ENCODE measurements at places on chromosomes 7 and 10. TPM values are rescaled to one million over a fixed set of nuclear protein-coding genes. Genes with fewer than 3 reads are reported as not detected.

DNA sequence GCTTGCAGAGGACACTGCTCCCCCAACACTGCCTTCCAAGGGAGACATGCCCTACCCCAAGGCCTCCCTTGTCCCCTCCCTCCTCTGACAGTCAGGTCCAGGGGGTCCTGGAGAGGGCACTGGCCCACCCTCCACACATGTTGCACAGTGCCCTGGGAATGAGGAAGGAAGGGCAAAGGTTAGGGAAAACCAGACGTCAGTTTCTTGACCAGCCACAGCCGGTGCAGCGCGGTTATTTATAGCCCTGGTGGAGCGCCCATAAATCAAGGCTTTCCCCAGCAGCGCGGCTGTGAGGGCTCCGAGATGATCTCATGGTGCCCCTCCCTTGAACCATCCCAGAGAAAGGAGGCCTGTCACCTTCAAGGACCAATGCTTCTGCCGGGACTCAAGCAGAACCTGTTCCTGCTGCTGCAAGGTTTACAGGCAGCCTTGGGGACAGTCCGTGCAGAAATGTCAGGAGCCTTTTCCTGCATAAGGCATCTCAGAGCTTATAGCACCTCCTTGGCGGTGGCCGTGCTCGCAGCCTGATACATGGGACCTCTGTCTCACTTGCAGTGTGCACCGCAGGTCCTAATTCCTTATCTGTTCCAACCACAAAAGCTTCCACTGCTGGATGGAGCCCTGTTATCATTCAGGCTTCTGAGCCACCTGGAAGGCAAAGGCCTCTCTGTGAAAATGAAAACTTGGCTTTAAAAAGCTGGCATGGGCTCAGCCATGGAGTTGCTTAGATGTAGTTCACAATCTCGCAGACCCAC, 127.3 kb downstream of the LHPP start:
- DNase-seq: peak; percentile 94

- DNase-seq: no peak
Observed at GRCh38 chr7:63093481-63093880, 905.2 kb upstream of the ZNF722 start.

DNA sequence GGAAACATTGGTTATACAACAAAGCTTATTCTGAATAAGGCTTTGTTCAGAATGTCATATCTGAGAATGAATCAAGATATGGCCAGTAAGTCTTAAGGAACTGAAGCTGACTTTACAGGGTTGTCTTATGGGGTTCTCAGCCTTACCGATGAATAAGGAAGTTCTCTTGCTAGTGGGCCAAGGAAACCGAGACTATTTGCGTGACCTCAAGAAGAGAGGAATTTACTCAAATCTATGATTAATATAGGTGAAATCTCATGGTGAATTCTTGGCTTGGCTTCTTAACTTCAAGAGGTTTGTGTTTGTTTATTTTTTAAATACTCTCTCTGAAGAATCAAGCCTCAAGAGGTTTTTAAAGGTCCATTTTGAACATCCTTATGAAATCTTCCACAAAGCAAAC, 4.7 kb upstream of the MRLN start:
- no peak for DNase-seq

EBF3 gene
- total RNA-seq: 0.42 TPM

TAS2R41 gene
- not detected for total RNA-seq

MSS51 gene
- 3.3 TPM for total RNA-seq

GRCh38 chr10:58322072-58322834, 12.6 kb upstream of the UBE2D1 start:
- peak; percentile 26 for DNase-seq

DNA sequence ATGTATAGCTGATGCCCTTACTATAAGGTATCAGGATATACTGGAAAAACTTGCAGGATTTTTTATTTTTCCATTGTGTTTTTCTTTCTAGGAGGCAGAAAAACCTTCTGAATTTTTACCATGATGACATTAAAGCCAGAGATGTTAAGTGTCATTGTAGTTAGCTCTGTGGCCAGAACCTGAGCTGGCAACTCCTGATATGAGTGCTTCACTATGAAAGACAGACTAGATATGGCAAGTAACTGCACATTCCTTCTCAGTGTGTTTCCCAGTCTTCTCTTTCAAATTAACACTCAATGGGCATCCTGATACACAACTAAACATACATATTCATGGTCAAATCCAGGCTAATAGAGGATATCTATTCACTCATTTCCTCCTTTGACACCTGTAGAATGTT, 166.2 kb downstream of the CTTNBP2 start:
- no peak for DNase-seq

DNA sequence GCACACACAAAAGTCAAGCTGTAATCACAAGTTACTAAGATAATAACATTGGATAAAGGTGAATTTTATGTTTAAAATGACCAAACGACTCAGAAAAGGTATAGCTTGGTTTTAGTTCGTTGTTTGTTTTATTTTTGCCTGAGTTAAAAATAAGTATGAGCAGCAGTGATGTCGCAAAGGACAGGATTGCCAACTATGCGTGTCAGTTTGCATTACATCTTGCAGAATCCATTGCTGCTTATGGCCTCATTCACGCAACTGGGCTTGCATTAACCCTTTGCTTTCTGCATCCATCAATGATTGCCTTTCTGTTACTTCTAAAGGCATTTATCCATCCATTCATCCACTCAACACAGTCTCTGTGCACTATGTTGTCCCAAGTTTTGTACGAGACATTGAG, 389.6 kb downstream of the DPP6 start:
- no peak for DNase-seq

DNA sequence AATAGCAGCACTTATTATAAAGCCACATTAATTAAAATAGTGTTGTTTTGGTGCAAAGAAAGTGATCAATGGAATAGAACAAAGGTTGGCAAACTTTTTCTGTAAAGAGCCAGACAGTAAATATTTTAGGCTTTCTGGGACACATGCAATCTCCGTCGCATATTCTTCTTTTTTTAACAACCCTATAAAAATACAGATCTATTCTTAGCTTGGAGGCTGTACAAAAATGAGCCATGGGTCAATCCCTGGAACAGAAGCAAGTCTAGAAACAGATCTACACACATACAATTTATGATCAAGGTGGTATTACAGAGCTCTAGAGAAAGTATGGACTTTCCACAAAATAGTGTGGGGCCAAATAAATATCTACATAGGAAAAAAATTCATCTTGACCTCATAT, 71.8 kb downstream of the ARHGAP21 start:
- DNase-seq: no peak

CALCR gene
- 0.52 TPM for total RNA-seq

FAM25C gene
- total RNA-seq: not detected

DNA sequence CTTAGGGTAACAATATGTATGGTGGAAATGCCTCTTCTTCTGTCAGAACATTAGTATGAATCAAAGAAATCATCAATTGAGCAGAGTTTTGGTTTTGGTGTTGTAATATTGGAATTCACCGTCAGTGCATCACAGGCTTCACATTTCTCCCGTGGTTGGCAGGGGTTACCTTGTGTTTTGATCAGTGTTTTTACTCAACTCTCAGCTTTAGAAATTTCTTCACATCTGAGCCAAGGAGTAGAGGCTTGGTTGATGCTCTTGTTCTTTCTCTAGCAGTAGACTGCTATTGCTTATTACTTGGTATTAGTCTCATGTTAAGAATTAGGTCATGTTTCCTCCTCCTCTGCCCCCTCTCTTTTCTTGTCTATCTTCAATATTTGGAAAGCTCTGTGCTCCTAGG, 188.8 kb upstream of the SMIM30 start:
- DNase-seq: no peak

TMEM236 gene
- 0.44 TPM for total RNA-seq

LHFPL3 gene
- not detected for total RNA-seq

GRCh38 chr10:18472977-18473376, 178.4 kb downstream of the NSUN6 start:
- peak; percentile 32 for DNase-seq

DNA sequence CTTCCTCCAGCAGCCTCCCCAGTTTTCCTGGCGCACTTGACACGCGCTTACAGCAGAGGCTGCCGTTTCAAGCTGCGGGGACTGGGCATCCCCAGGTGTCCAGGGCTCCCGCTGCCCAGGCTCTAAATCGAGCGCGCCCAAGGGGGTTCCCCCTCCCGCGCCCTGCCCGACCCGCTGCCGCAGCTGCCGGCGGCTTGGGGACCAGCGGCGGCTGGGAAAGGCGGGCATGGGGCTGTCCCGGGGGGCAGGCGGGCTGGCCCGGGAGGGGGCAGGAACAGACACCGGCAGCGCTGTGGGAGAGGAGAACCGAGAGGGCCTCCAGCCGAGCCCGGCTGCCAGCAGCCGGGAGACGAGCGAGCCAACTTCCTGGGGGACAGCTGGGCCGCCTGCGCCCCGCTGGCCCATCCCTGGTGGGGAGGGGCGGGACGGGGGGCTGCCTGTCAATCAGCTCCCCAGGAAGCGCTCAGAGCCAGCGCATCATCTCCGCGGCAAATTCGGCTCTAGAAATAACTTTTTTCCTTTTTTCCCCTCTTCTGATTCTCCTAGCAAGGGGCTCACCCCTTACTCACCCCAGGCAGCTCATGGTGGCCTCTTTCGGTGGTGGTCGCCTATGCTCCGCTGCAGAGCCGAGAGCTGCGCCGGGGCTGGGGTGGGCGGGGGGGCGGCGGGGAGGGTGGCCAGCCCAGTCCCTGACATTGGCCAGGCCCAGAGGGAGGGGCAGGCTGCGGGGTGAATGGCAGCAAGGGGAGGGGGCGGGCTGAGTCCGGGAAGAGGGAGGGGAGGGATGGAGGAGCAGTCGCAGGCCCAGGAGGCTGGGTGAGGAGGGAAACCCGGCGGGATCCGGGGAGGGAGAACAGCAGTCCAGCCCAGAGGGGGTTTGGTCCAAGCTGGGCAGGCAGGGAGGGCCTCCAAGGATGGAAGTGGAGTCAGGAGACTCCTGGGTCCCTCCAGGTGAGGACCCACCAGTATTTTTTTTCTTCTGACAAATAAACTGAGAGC, 14.7 kb downstream of the GRID2IP start:
- DNase-seq: no peak

DNA sequence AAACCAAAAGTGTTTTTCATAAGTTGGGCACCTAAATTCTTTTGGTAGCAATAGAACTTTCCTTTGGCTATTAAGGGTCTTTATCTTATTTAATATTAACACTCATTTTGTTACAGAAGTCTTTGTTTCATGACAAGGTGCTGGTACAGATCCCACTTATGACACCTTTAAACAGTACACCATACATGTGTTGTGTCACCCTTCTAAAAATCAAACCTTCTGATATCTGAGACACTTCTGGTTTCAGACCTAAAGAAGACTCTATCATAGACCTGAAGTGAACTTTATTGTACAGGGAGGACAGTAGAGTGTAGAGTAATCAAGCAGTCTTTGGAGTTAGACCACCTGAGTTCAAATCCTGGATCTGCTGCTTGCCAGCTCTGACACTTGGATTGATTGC, 5.8 kb upstream of the USP6NL start:
- no peak for DNase-seq

- DNase-seq: no peak
Observed at GRCh38 chr10:23192712-23193434, 761 bp downstream of the PTF1A start.

DNA sequence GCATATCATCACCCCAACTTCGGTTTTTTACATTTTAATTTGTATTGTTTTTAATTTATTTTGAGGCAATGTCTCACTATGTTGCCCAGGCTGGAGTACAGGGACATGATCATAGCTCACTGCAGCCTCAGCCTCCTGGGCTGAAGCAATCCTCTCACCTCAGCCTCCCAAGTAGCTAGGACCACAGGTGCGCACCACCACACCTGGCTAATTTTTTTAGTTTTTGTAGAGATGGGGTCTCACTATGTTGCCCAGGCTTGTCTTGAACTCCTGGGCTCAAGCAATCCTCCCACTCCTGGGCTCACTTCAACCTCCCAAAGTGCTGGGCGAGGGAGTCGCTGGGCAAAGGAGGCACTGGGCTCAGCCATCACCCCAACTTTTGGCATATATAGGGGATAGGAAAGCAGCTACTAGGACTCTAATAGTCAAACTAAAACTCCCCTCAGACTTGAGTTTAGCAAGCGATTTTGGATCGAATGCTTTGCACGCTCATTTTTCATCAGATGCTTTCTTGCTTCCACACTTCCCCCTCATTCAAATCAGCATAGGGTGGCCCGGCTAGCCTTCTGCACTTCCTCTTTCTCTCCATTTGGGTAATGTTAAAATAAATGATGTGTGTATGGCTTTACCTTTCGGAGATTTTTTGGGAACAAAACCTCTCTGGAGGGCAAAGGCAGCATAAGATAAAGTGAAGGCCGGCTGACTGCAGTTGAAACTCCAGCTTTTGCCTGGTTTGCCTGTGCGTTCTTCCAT, 20.8 kb upstream of the NMT2 start:
- no peak for DNase-seq

DNA sequence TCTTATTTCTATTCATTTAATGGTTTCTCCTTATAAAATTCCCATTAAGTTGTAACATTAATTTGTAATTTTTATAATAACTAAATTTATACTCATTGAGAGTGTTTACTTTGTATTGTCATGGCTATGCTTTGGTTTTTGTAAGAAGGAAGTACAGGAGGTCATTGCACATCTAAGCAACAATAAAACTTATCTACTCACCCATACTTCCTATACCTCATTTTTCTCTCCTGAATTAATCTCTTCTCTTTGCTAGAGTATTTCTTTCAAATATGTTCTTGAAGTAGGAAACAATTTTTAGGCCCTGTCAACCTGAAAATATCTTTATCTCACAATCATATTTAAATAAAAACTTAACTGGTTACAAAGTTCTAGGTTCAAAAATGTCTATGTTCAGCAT, 95.4 kb upstream of the WDR11 start:
- DNase-seq: no peak

ZNF736 gene
- 20.8 TPM for total RNA-seq

- no peak for DNase-seq
Observed at GRCh38 chr10:73953665-73954064, 42.7 kb downstream of the PLAU start.

- no peak for DNase-seq
Observed at GRCh38 chr10:90437452-90437851, 420.4 kb downstream of the HTR7 start.

C10orf67 gene
- total RNA-seq: not detected

GRCh38 chr7:28272461-28272877, 91.9 kb upstream of the JAZF1 start:
- DNase-seq: peak; percentile 50

GRCh38 chr10:77823811-77824542, 102.6 kb downstream of the DLG5 start:
- DNase-seq: no peak

GRCh38 chr10:131400513-131400912, 89.0 kb upstream of the TCERG1L start:
- DNase-seq: no peak

GRCh38 chr10:36256166-36256565, 614.1 kb upstream of the FZD8 start:
- no peak for DNase-seq

Data from adrenal gland (tissue), 19 donors.